ENCODE measurements at places on chromosomes 12 and 14.
A peak's percentile ranks its signal among the peaks of the same experiment; 100 is the strongest.

- DNase-seq = no peak
These were observed 64.2 kb downstream of the CLMN start for GRCh38 chr14:95255487-95255886.

GRCh38 chr12:124667506-124668326 is 100.3 kb upstream of the NCOR2 start:
- DNase-seq = peak; percentile 35

DNA sequence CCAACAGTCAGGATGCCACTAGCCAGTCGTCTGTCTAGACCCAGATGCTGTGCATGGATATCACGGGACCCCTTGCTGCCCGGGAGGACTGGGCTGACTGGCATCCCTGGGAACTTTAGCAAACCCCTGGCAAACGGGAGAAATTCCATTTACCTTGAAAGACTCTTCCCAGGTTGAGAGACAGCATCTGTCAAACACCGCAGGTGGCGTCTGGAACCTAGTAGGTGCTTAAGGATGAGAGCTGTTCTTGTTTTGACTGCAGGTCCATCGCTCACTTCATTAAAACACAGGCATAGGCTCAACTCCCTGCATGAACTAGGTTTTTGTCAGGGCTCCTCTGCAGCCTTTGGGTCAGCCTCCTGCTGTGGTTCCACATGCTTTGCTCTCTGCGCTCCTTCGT is 546.3 kb downstream of the BCL11B start:
- DNase-seq = no peak

GRCh38 chr12:71945121-71945520 is 6.5 kb downstream of the TPH2 start:
- no peak for DNase-seq

GRCh38 chr12:49616533-49617219 is 6.7 kb upstream of the PRPF40B start:
- DNase-seq = no peak

DNA sequence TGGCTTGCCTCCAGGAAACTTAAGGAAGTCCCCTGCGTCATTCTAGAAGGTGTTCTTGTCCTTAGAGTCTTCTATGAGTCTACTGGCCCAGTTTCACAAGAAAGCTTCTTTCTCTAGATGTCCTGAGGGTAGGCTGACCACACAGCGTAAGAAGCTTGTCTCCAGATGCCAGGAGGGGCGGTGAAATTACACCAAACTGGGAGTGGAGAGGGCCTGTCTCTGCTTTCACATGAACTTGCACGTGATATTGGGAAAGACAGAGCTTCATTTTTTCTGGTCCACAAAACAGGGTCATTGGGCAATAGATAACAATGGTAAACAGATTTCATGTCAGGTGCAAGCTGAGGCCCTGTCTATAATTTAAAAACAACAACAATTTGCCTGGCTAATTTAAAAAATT is 85.7 kb upstream of the TBX3 start:
- no peak for DNase-seq

- no peak for DNase-seq
These were observed 253.3 kb upstream of the DIO2 start for GRCh38 chr14:80464531-80465149.

DNA sequence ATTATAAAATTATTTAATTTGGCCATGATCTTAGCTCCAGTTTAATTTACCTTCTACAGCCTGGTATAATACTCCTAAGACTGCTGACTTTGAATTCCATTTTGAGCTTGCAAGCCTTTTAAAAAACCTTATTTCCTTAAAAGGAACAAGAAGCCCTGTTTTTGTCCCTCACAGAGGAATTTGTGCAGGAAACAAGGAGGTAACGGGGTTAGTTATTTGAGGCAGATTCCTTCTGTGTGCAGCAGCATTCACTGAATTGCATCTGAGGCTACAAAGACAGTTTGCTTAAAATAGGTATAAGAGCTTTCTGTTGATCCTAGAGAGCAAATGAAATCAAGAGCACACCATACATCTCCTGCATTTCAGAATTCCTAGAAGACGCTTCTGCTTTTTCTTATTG is 403.3 kb upstream of the PRICKLE1 start:
- DNase-seq = no peak

GRCh38 chr12:114847441-114848035 is 163.6 kb upstream of the TBX3 start:
- DNase-seq = no peak

GRCh38 chr12:15584366-15585041 is 204.7 kb downstream of the EPS8 start:
- DNase-seq = no peak

DNA sequence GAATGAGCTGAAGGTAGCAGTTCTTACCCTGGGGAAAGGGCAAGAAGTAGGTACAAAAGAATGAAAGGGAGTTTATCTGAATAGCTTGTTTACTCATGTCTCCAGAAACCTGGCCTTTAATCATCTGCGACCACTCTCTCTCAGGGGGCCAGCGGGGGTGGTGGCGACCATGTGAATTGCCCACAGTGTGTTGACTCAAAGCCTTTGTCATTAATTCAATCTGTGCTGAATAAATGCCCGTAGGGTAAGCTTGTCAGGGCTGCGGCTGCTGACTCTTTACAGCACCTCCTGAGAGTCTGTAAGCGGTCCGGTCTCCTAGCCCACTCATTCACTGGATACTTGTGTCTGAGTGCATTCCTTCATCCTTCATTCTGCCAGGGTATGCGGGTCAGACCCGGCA is 874.4 kb downstream of the SLC6A15 start:
- DNase-seq = no peak

GRCh38 chr14:56293506-56293905 is 175.3 kb downstream of the PELI2 start:
- no peak for DNase-seq

- no peak for DNase-seq
These were observed 73.8 kb downstream of the KCNK10 start for GRCh38 chr14:88249266-88249665.

DNA sequence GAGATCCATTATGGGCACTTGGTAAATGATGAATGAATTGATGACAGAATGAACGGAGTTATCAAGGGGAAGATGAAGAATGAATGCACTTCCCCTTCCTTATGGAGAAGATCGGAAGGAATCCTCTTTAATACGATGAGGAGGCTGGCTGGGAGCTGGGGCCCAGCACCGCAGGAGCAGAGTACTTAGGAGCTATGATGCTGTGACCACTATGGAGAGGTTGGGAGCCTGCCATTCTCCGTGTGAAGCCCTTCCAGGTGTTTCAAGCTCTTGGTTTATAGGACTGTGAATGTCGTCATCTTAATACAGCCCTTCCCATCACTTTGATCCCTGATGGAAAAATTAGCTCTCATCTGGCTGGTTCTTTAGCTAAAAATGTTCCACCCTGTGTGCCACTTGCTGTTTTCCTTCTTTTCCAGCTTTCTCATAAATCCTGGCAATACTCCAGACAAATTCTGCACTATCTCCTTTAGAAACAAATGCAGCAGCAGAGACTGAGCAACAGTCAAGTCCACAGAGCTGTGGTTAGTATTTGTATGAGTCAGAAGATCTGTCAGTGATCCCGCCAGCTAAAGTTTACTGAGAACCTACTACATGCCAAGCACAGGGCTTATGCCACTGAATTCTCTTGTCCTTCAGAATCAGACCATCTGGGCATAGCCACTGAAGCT is 263.1 kb upstream of the CRY1 start:
- no peak for DNase-seq

DNA sequence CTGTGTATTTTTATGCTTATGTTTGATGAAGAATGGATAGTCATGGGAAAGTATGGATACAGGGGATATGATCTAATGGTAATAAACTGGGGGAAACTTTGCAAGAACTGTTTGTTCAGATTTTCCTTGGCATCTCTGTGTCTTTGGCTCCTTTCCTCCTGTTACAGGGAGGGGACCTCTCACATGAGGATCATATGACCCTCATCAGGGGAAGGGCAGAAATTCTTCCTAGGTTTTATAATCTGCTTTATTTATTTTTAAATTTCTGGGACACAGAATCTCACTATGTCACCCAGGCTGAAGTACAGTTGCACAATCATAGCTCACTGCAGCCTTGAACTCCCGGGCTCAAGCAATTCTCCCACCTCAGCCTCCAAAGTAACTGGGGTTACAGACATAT is 526.5 kb downstream of the CCER1 start:
- peak; percentile 50 for DNase-seq

Data from sigmoid colon (tissue), 7 donors.